ENCODE measurements at places on chromosomes 7 and 10.

GRCh38 chr7:12715372-12716133, 28.1 kb downstream of the ARL4A start:
- peak overlapping the region; percentile 15 for H3K4me3 ChIP-seq
- peaks cover 1% of the 10 kb centered on the region for H3K27me3 ChIP-seq
- peaks cover 37% of the 10 kb centered on the region for H3K4me1 ChIP-seq
- no peak overlapping the region for H3K27ac ChIP-seq
- H3K36me3 ChIP-seq: no peaks in the 10 kb centered on the region

- no peaks in the 10 kb centered on the region for H3K27me3 ChIP-seq
- H3K4me1 ChIP-seq: no peaks in the 10 kb centered on the region
- H3K27ac ChIP-seq: no peak overlapping the region
- H3K4me3 ChIP-seq: no peak overlapping the region
- H3K36me3 ChIP-seq: peaks cover 4% of the 10 kb centered on the region
- no peak for DNase-seq
Measured at GRCh38 chr7:117458977-117459583, 20.7 kb upstream of the CFTR start.

GRCh38 chr10:62541811-62542210, 167.6 kb downstream of the ZNF365 start:
- DNase-seq: no peak
- H3K27ac ChIP-seq: no peak overlapping the region
- no peaks in the 10 kb centered on the region for H3K4me1 ChIP-seq
- no peak overlapping the region for H3K4me3 ChIP-seq
- H3K36me3 ChIP-seq: no peaks in the 10 kb centered on the region

DNA sequence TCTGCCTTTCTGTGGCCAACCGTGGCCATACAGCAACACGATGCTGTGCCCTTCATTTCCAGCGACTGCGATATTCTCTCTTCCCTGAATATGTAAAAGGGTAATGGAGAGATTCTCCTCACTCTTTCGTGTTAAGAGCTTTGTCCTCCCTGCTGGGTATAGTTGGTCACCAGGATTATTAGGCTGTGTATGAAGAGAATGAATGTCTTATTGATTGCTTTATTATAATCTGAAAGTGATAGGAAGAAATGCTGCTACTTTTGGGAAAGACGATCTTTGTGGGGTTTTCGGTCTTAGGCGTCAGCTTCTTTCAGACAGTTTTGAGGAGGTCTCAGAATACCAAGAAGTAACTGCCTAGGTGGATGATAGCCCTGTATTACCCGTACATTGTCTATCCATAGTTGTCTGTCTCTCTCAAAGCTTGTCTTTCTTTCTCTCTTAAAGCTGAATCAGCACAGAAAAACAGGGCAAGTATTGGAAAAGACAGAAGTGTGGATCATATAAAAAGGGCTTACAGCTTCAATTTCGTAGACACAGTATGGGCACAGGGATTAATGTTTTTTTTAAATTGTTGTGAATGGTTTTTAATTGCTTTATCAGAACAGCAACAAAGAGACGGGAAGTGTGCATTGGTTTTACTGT, 1.2 kb downstream of the AHCYL2 start:
- H3K4me3 ChIP-seq: peak overlapping the region; percentile 95
- H3K27me3 ChIP-seq: peaks cover 8% of the 10 kb centered on the region
- peaks cover 23% of the 10 kb centered on the region for H3K4me1 ChIP-seq
- no peak for DNase-seq

DNA sequence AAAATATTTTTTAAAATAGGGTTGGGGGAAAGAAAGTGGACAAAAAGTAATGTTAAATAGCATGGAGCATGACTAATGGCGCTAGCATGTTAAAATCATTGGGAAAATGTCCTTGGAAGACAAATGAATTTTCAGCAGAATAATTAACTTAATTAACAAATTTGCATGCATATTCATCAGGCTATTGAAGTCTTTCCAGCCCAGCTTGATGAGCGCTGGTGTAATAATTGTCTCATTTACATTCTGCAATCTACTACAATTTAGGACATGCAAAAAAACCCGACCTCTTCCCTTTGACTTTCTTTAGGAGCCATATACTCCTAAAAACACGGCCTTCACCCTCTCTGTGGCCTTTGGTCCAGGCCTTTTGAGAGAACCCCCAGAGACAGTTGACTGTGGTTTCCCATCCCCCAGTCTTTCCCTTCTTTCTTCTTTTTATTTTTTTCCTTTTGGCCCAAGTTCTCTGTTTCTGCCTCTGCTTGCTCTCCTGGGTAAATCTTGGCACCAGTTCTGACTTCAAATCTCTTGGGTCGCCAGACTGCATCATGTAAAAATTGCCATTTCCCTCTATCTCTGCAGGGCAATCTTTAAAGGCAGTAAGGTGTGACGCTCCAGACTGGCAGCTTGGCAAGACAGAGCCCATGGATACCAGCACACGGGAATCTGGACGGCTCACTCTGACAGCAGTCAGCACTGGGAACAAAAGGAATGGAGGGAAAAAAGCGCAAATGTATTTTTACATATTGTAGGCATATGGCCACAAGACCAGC, 105.5 kb downstream of the NEUROD6 start:
- H3K4me3 ChIP-seq: no peak overlapping the region
- DNase-seq: no peak
- H3K4me1 ChIP-seq: no peaks in the 10 kb centered on the region

- H3K27ac ChIP-seq: no peak overlapping the region
- H3K4me1 ChIP-seq: peaks cover 5% of the 10 kb centered on the region
- no peak overlapping the region for H3K4me3 ChIP-seq
Measured at GRCh38 chr10:68895041-68895440, 6.1 kb upstream of the DDX50 start.

DNA sequence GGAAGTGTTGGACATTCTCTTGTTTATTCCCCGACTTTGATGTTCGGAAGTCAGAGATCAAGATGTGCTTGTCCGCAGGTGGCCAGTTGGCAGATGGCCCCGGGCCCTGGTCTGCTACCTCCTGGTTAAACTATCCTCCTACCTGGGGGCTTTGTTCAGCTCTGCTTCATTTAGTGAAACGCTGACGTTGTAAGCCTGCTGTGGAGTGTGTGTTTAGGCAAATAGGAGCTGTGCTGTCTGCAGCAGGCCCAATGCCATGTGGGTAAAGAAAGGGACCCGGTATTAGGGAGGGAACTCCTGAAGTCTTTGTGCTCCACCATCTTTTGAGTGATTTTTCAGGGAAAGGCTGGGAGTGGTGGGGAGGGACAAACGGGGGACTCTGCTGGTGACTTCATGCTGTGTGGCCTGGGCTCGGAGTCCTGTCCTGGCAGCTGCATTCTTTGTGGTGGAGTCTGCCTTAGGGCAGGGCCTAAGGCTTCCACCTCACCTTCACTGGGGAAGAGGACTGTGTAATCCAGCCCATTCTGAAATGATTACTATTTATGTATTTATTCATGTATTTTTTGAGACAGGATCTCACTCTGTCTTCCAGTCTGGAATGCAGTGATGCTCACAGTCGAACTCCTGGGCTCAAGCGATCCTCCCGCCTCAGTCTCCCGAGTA, 171.1 kb upstream of the KLF6 start:
- no peak overlapping the region for H3K4me3 ChIP-seq
- H3K27me3 ChIP-seq: peaks cover 3% of the 10 kb centered on the region
- H3K4me1 ChIP-seq: peaks cover 31% of the 10 kb centered on the region
- no peak overlapping the region for H3K27ac ChIP-seq
- no peaks in the 10 kb centered on the region for H3K36me3 ChIP-seq

DNA sequence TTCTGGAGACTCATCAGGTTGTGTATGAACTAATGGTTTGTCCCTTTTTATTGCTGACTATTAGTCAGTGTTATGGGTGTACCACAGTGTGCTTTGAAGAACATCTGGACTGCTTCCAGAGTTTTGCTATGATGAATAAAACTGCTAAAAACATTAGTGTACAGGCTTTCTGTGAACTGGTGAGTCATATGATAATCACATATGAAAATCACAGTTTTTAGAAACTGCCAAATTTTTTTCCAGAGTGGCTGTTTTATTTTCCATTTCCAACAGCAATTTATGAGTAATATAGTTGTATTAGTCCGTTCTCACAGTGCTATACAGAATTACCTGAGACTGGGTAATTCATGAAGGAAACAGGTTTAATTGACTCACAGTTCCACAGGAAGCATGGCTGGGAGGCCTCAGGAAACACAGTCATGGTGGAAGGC, 281.2 kb upstream of the VSTM2A start:
- H3K36me3 ChIP-seq: no peaks in the 10 kb centered on the region
- no peaks in the 10 kb centered on the region for H3K27me3 ChIP-seq
- H3K27ac ChIP-seq: no peak overlapping the region
- H3K4me1 ChIP-seq: no peaks in the 10 kb centered on the region

- no peak overlapping the region for H3K4me3 ChIP-seq
- H3K4me1 ChIP-seq: peaks cover 5% of the 10 kb centered on the region
- DNase-seq: no peak
- no peak overlapping the region for H3K27ac ChIP-seq
- H3K36me3 ChIP-seq: no peaks in the 10 kb centered on the region
- peaks cover 1% of the 10 kb centered on the region for H3K27me3 ChIP-seq
Measured at GRCh38 chr7:39587393-39587792, 21.2 kb downstream of the YAE1 start.

DNA sequence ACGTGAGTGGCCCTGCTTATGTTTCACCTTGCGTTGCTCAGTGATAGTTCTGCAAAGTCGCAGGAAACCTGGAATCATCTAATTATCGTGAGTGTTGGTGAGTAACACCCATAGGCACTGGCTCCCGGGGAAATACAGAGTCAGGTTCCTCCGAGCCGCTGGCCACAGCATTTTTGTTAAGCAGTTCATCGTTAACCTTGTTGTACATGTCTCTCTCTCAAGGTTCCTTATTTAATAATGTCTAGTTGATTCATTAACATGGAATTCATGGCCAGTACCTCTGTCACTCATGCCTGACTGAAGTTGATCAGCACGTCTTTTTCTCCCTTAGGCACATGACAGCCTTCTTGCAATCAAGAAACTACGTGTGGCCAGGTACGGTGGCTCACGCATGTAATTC, 3.1 kb upstream of the ZFAND2A start:
- peaks cover 22% of the 10 kb centered on the region for H3K4me1 ChIP-seq
- peak overlapping the region; percentile 42 for H3K27ac ChIP-seq
- DNase-seq: no peak
- no peak overlapping the region for H3K4me3 ChIP-seq
- peaks cover 2% of the 10 kb centered on the region for H3K27me3 ChIP-seq
- H3K36me3 ChIP-seq: peaks cover 15% of the 10 kb centered on the region

GRCh38 chr10:117462424-117462792, 80.1 kb upstream of the EMX2 start:
- DNase-seq: no peak
- no peak overlapping the region for H3K27ac ChIP-seq
- no peaks in the 10 kb centered on the region for H3K36me3 ChIP-seq
